ENCODE measurements at places on chromosomes 1 and 21. TPM values are rescaled to one million over a fixed set of nuclear protein-coding genes. Genes with fewer than 3 reads are reported as not detected.

KLF17 gene
- not detected for total RNA-seq

PIGR gene
- 845 TPM for total RNA-seq

PARS2 gene
- 2.4 TPM for total RNA-seq

ZMYND12 gene
- 9.1 TPM for total RNA-seq

TRIM17 gene
- total RNA-seq, result 3.3 TPM

FAM177B gene
- not detected for total RNA-seq

ADAMTS4 gene
- total RNA-seq, result 2.3 TPM

GRCh38 chr21:34593423-34593822, 21.5 kb downstream of the RCAN1 start:
- H3K4me1 ChIP-seq, result peaks cover 9% of the 10 kb centered on the region
- H3K36me3 ChIP-seq, result no peaks in the 10 kb centered on the region
- H3K27ac ChIP-seq, result peak overlapping the region; percentile 6

- no peak overlapping the region for H3K27ac ChIP-seq
- DNase-seq, result no peak
- H3K4me1 ChIP-seq, result no peaks in the 10 kb centered on the region
Observed at GRCh38 chr1:232162001-232162400, 467.9 kb downstream of the SIPA1L2 start.

DNA sequence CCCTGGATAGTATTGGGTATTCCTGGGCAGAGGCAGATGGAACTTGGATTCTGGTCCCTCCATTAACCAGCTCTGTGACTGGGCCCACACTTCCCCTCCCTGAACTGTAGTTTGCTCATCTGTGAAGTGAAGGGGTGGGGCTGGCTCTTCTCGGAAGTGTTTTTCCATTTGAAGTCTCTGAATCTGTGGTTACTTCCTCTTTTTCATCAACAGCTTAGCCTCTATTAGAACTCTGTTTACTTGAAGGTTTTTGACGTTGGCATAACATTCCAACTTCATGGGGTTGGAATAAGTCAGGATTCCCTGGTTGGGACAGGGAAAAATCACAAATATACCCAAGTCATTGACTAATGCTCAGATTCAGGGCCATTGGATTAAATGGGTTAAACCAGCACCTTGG, 3.6 kb downstream of the KIAA0040 start:
- no peaks in the 10 kb centered on the region for H3K27me3 ChIP-seq
- H3K27ac ChIP-seq, result peak overlapping the region; percentile 62
- H3K36me3 ChIP-seq, result no peaks in the 10 kb centered on the region

DNA sequence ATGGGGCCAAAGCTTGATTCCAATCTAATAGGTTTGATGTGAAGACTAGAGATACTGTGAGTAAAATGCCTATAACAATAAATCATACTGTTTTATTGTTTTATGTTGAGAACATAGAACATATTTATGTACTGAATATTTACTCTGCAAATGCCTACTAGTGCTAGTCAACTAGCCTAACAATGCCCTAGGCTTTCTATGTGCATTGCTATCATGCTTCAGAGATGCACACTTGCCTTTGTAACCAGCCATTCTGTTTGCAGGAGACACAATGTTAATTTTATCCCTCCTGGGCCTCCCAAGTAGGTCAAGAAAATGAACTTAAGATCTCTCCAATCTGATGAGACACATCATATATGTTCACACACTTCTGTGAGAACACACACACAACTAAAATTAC, 530.8 kb upstream of the BEND5 start:
- DNase-seq, result no peak
- no peaks in the 10 kb centered on the region for H3K4me1 ChIP-seq
- H3K36me3 ChIP-seq, result no peaks in the 10 kb centered on the region
- no peak overlapping the region for H3K4me3 ChIP-seq

DNA sequence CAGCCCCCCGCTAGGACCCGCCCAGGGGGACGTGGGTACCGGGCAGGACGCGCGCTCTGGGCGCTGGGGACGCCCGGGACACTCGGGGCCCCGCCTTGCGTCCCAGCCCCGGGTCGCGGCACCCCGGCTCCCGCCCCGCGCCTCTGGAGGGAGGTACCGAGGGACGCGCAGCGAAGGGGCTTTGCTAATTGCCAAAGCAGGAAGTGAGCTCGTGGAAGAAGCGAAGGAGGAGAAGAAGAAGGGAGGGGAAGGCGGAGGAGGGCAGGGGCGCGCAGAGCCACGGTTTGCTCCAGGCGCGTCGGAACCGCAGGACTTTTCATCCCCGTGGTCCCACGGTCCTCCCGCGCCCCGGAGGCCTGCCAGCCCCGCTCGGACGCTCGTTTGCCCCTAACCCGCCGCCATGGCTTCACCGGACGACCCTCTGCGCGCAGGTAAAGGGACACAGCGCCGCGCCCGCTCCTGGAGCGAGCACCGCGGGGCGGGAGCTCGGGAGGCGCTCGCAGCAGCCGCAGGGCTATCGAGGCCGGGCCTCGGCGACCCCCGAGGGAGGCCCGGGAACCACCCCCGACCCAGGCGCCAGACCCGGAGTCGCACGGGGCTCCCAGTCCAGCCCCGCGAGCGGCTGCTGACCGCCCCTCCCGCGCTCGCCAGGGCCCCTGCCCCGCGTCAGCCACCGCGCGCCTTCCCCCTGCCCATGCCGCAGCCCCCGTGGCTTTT, 1.3 kb downstream of the EDARADD start:
- no peaks in the 10 kb centered on the region for H3K36me3 ChIP-seq
- H3K4me3 ChIP-seq, result peak overlapping the region; percentile 49
- H3K27me3 ChIP-seq, result no peaks in the 10 kb centered on the region
- no peaks in the 10 kb centered on the region for H3K4me1 ChIP-seq
- no peak overlapping the region for H3K27ac ChIP-seq
- peak; percentile 84 for DNase-seq

DNA sequence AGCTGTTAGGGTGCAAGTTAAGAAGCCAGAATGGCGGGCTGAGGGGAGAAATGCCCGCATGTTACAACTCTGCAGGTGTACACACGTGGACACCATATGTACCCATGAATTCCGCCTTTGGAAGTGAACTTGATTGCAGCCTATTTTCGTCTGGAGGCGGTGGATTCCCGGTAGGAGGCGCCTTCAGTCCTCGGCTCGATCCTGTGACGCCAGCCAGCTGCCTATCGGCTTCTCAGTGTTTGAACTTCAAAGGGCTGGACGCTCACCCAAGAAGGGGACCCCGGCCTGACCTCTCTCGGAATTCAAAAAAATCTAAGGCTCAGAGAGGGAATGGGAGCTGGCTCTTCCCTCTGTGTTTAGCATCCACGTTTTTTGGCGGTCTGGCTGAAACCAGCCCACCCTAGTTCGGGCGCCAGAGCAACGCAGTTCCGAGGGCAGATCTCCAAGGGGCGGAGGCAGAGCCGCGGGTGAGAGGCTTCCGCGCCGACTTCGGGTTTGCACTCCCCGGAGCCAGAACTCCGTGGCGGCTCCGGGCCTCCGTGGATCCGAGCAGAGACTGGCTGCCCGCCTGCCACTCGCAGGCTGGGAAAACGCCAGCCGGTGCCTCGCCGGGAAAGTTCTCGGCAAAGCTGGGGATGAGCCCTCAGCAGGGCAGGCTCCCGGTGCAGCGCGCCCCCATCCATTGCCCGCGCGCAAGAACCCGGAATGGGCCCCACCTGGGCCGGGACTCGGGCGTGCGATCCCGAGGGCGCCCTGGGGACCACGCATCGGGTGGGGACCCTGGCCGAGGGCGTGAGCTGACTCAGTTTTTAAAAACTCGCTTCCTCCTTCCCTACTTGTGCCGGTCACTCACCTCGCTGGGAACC, 996 bp upstream of the TMEM51 start:
- peaks cover 47% of the 10 kb centered on the region for H3K4me1 ChIP-seq
- no peaks in the 10 kb centered on the region for H3K36me3 ChIP-seq
- H3K27me3 ChIP-seq, result no peaks in the 10 kb centered on the region
- peak overlapping the region; percentile 91 for H3K27ac ChIP-seq

DNA sequence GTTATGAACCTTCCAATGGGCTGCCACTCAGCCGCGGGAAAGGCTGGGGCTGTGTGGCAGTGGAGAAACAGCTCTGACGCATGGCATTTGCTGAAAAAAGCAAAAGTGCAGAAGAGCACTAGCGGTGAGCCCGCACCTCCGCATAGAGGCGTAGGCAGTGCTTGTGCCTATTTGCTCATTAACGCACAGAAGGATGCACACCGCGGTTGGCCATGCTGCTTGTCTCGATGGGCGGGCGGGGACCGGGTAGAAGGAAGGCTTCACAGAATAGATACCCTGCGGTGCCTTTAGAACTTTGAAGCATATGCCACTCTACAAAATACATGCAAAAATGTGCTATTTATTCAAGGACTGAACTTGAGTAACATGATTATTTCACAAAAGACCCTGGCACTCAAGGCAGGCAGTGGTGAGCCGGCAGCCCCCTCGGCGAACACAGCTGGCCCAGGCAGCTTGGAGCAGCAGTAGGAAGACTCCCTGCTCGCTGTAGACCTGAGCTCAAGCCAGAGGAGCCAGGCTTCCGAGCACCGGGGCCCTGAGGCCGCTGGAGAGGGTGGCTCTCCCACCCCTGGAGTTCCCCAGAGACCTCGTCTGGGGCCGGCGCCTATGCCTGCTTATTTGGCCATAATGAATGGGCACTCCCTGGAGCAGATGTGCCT, 71.5 kb downstream of the SIK1 start:
- no peak overlapping the region for H3K27ac ChIP-seq
- H3K4me1 ChIP-seq, result no peaks in the 10 kb centered on the region
- no peak overlapping the region for H3K4me3 ChIP-seq
- DNase-seq, result no peak
- no peaks in the 10 kb centered on the region for H3K36me3 ChIP-seq

- H3K36me3 ChIP-seq, result no peaks in the 10 kb centered on the region
- H3K27me3 ChIP-seq, result no peaks in the 10 kb centered on the region
- peaks cover 3% of the 10 kb centered on the region for H3K4me1 ChIP-seq
- no peak overlapping the region for H3K4me3 ChIP-seq
- no peak overlapping the region for H3K27ac ChIP-seq
Observed at GRCh38 chr1:56278061-56278460, 301.3 kb downstream of the PLPP3 start.

- no peak for DNase-seq
- no peak overlapping the region for H3K4me3 ChIP-seq
- H3K36me3 ChIP-seq, result no peaks in the 10 kb centered on the region
- no peak overlapping the region for H3K27ac ChIP-seq
Observed at GRCh38 chr1:160797271-160797709, 1.3 kb downstream of the LY9 start.

GRCh38 chr1:198183605-198184004, 26.8 kb downstream of the NEK7 start:
- H3K27me3 ChIP-seq, result no peaks in the 10 kb centered on the region
- H3K4me1 ChIP-seq, result peaks cover 38% of the 10 kb centered on the region
- no peak overlapping the region for H3K4me3 ChIP-seq
- H3K27ac ChIP-seq, result no peak overlapping the region
- H3K36me3 ChIP-seq, result no peaks in the 10 kb centered on the region
- DNase-seq, result no peak

GRCh38 chr1:202144402-202145067, at the start of gene ARL8A:
Gene ARL8A (minus strand): TSS chr1:202144737. CDS start chr1:202144572, 165 bp downstream.
- H3K27ac ChIP-seq, result peak within 1 kb of the TSS; percentile 96
- DNase-seq, result peak; percentile 60
- H3K36me3 ChIP-seq, result no peaks in the 10 kb centered on the region
- no peaks in the 10 kb centered on the region for H3K27me3 ChIP-seq
- peaks cover 12% of the 10 kb centered on the region for H3K4me1 ChIP-seq
